Activated gamma-delta T cell (primary cell): ENCODE measurements at places on chromosomes 2 and 18.

DNA sequence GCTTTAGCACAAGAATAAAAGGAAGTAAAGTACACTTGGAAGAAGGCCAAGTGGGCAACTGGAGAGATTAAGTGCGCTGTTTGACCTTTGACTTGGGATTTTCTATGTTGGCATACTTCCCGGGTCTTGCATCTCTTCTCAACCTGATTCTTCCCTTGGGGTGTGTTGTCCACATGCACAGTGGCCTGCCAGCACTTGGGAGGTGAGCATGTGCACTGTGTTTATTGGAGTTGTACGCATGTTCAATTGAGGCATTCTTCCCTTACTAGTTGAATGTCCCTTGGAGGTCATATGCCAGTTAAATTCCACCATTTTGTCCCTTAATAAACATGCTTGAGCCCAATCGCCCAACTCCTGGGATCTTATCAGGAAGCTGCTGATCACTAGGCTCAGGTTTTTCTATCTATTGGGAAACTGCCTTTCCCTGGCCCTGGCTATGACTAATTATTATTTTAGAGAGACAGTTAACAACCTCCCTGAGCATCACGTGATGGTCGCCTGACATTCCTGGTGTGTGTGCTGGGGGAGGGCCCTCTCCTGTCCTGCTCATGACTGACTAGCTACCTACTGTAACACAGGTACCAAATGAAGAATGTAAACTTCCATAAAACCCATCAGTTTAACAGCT, 62.5 kb upstream of the RAPGEF4 start:
- DNase-seq, result no peak

GRCh38 chr18:5962362-5962761, 67.0 kb upstream of the TMEM200C start:
- DNase-seq, result no peak

DNA sequence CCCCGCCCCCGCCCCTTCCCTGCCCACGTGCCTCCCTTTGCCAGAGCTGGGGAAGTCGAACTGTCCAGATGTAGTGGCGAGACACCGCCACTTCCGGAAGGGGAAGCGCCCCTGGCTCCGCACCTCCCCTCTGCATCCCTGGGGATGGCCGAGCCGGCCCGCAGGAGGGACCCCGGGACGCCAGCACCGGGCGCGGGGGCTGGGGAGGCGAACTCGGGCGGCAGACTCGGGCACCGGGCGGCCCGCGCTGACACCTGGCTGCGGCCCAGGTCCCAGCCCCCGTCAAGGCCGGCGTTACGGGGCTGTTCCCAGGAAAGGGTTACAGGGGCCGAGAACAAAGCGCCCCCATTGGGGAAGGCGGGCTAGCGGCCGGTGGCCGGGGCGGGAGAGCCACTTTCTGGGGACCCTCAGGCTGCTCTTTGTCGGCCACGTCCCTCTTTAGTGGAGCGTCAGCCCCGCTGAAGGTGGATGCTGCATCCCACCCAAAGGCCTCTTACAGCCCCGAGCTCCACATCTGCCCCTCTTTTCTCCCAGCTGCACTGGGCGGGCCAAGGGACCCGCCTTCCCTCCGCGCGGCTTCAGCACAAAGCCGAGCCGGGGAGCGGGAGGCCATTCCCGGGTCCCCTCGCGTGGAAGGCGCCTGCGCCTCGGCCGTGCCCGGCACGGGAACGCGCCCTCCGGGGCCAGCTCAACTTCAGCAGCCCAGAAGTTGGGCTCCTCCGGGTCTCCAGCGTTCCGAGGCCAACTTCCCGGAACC, 1.3 kb downstream of the SDC1 start:
- no peak for DNase-seq

DNA sequence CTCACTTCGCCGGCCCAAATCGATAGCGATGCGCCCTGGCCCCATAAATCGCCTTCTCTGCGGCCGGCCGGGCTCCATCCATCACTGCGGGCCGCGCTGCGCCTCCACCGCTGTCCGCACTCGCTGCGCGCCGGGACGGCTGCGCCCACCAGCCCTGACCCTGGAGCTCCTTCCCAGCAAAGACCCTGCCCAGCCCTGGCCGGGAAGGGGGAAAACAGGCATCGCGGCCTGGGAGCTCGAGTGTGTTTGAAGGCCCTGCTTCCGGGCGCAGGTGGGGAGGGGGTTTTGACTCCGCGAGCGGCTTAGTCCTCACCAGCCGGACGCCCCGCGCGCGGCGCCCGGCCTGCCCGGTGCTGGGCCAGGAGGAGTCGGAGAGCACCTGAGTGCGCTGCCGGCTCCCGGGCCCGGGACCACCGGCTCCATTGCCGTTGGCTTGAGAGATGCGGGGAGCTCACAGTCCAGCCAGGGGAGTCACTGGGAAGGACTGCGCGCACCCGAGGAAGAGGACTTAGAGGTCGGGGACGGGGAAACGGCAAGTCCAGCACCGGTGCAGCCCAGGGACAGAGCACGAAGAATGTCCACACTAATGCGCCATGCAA, 1.1 kb downstream of the PAX8 start:
- no peak for DNase-seq

- DNase-seq, result no peak
Measured at GRCh38 chr18:69985239-69985638, 37.6 kb upstream of the CD226 start.

DNA sequence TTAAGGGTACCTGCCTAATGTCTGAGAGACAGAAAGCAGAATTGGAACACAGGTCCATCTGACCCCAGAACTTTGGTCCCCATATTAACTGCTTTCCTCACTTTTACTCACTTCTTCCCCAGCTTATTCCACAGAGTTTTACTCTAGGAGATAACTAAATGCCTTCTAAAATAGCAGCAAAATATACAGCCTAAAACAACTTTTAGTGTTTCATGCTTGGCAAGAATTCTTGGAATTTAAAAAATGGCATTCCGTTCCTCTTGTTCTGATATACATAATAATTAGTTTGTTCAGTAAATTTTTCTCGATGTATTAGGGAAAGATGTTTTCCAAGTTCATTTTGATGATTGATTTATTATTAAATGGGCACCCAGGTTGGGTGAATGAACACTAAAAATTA, 151.9 kb downstream of the FHOD3 start:
- no peak for DNase-seq
